ENCODE measurements at places on chromosomes 12 and 14.
A peak's percentile ranks its signal among the peaks of the same experiment; 100 is the strongest.

DNA sequence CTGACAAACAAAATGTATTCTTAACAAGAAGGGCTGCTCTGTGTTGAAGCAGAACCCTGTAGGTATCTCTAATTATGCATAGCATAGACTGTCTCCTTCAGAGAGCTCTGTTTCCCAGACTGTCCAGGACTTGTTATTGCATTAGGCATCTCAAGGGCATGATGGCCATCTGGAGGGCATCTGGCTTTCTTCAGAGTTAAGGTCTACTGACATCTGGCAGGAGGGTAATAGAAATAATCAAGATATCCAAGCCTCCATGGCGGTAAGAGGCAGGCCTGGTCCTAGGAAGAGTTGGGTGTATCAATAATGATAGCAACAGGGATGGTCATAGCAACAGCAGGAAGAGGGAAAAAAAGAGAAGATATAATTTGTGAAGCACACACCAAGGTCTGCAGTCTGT is 161.2 kb downstream of the TTC8 start:
- no peak overlapping the region for H3K27ac ChIP-seq
- DNase-seq: no peak
- no peaks in the 10 kb centered on the region for H3K36me3 ChIP-seq
- no peak overlapping the region for H3K4me3 ChIP-seq
- no peaks in the 10 kb centered on the region for H3K27me3 ChIP-seq

- DNase-seq: no peak
- H3K27me3 ChIP-seq: peaks cover 58% of the 10 kb centered on the region
- H3K4me3 ChIP-seq: no peak overlapping the region
- H3K27ac ChIP-seq: peak overlapping the region; percentile 74
- no peaks in the 10 kb centered on the region for H3K36me3 ChIP-seq
These were observed 60.4 kb downstream of the SLC15A4 start for GRCh38 chr12:128763395-128763794.

GRCh38 chr12:121061831-121062230 is 22.8 kb upstream of the OASL start:
- H3K4me3 ChIP-seq: no peak overlapping the region
- no peak overlapping the region for H3K27ac ChIP-seq
- H3K27me3 ChIP-seq: peaks cover 26% of the 10 kb centered on the region
- H3K4me1 ChIP-seq: no peaks in the 10 kb centered on the region
- H3K36me3 ChIP-seq: no peaks in the 10 kb centered on the region
- no peak for DNase-seq

DNA sequence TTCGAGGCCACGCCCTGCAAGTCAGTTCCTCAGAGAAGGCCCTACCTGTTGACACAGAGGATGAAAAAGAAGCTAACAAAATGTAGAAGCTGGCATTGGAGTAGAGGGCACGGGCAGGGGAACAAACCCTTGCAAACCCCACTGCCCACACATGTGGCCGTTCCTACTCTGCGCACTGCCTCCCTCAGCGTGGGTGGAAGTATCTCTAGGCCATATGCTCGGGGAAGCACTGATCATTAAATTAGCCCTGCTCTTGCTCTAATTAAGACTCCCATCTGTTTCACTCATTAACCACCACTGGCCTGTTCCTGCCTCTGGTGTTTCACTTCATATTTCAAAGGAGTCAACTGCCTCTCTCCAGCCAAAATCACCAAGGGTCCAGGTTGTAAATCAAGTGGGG is 201.2 kb upstream of the SFSWAP start:
- H3K4me1 ChIP-seq: peaks cover 7% of the 10 kb centered on the region
- no peak overlapping the region for H3K4me3 ChIP-seq
- no peaks in the 10 kb centered on the region for H3K36me3 ChIP-seq
- H3K27me3 ChIP-seq: peaks cover 24% of the 10 kb centered on the region
- no peak for DNase-seq

- peaks cover 4% of the 10 kb centered on the region for H3K27me3 ChIP-seq
- no peak overlapping the region for H3K27ac ChIP-seq
- H3K4me3 ChIP-seq: no peak overlapping the region
These were observed 64.2 kb upstream of the PYGL start for GRCh38 chr14:51008446-51008845.

GRCh38 chr12:54277823-54278276 is 2.1 kb downstream of the CBX5 start:
- peaks cover 22% of the 10 kb centered on the region for H3K36me3 ChIP-seq
- H3K4me1 ChIP-seq: peaks cover 36% of the 10 kb centered on the region
- no peak for DNase-seq
- H3K27ac ChIP-seq: no peak overlapping the region
- no peaks in the 10 kb centered on the region for H3K27me3 ChIP-seq
